Right renal cortex interstitium (tissue), 3 donors: ENCODE measurements at places on chromosomes 7 and 10. TPM values are rescaled to one million over a fixed set of nuclear protein-coding genes. Genes with fewer than 3 reads are reported as not detected.

ZMIZ2 gene
- 43.7 TPM for polyA plus RNA-seq

PCDH15 gene
- 7.8 TPM for polyA plus RNA-seq

AKR1C4 gene
- polyA plus RNA-seq: not detected

ARHGAP22 gene
- polyA plus RNA-seq: 1.1 TPM

HYAL4 gene
- 0.12 TPM for polyA plus RNA-seq

GRM8 gene
- 8.8 TPM for polyA plus RNA-seq

ATG9B gene
- 2.2 TPM for polyA plus RNA-seq

CFAP43 gene
- 14.8 TPM for polyA plus RNA-seq

IDI2 gene
- not detected for polyA plus RNA-seq

XRCC2 gene
- polyA plus RNA-seq: 6.3 TPM

C10orf62 gene
- polyA plus RNA-seq: 0.28 TPM

CACNA2D1 gene
- 24.8 TPM for polyA plus RNA-seq

ZNF804B gene
- 0.46 TPM for polyA plus RNA-seq

AKR1C8 gene
- 0.50 TPM for polyA plus RNA-seq

SDK1 gene
- polyA plus RNA-seq: 6.3 TPM

GPR37 gene
- polyA plus RNA-seq: 1.3 TPM

R3HCC1L gene
- polyA plus RNA-seq: 25.0 TPM

- DNase-seq: no peak
Measured at GRCh38 chr10:8063935-8064334, 9.4 kb downstream of the GATA3 start.

GRCh38 chr7:119684763-119685162, 588.2 kb upstream of the KCND2 start:
- DNase-seq: no peak

DNA sequence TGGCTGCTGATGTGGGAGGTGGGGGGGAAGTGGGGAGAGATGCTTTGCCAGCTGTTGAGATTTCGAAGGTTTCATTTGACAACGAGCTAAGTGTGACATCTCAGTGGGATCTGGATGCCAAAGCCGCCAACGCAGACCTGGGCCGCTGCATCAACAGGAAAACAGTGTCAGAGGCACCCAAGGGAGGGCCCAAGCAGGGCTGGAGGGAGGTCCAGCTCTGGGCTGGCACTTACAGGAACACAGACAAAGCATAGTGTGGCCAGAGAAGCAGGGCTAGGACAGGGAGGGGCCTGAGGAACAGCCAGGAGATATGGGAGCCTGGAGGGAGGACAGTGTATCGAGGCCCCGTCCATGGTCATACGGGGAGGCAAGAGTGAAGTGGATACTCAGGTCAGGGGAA, 73.1 kb downstream of the GTF2IRD1 start:
- no peak for DNase-seq

DNA sequence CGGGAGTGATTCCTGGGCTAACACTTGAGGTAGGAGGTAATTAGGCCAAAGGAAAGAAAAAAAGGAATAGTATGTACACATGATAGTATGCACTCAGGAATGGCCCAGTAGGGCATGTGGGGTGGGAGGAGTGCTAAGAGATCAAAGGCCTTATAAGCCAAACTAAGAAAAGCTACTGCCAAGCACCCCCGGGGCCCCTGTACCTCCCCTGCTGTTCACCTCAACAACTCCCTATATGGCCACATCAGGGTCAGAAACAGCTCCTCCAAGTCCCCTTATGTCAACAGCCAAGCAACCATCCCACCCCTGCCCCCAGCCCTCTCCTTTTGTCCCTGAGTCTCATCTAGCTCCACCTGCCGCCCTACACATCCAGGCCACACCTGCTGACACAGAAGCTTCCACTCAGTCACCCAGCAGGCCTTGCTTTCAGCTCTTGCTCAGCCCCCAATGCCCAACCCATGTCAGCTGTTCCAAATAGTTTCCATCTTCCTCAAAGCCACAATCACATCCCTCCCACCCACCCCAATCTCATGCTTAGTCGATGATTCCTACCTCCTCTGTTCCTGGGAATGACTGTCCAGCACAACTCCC, 80.2 kb downstream of the SORBS1 start:
- no peak for DNase-seq

- no peak for DNase-seq
Measured at GRCh38 chr10:31822150-31822549, 106.5 kb downstream of the ARHGAP12 start.

- no peak for DNase-seq
Measured at GRCh38 chr10:16952610-16953009, 135.4 kb upstream of the RSU1 start.

GRCh38 chr7:157587051-157587804, 250.4 kb downstream of the DNAJB6 start:
- no peak for DNase-seq

- DNase-seq: no peak
Measured at GRCh38 chr10:59361663-59362143, 646 bp downstream of the FAM13C start.

DNA sequence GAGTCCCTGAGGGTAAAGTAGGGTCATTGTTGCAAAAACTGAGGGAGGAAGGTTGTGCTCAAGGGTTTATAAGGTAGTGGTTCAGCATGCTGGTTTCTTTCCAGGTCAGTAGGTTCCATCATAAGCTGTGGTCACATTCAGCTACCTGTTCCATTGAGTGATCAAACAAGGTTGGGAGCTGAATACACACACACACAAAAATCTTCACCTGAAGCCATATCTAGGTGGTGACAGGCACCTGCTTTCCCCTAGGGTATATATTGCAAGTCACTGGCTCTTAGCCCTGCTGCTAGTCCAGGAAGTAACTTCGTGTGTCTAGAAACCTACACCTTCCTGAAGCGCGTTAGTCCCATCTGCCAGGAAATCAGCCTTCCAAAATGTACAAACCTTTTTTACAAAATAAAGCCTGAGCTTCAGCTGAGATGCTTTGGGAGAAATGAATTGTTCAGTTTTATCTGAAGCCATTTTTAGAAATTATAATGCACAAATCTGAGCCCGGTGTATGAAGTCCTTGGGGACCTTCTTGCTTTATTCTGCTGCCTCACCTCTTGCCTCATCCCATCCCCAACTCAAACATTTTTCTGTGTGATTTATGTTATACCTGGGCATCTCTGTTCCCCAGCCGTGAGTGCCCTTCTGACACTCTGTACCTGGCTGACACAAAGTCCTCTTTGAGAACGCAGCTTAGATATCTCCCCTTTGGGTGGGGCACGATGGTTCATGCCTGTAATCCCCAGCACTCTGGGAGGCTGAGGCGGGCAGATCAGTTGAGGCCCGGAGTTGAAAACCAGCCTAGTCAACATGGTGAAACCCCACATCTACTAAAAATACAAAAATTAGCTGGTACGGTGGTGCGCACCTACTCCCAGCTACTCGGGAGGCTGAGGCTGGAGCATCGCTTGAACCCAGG, 10.6 kb upstream of the LAMTOR4 start:
- DNase-seq: no peak

- DNase-seq: no peak
Measured at GRCh38 chr7:24946467-24946866, 33.5 kb downstream of the OSBPL3 start.

DNA sequence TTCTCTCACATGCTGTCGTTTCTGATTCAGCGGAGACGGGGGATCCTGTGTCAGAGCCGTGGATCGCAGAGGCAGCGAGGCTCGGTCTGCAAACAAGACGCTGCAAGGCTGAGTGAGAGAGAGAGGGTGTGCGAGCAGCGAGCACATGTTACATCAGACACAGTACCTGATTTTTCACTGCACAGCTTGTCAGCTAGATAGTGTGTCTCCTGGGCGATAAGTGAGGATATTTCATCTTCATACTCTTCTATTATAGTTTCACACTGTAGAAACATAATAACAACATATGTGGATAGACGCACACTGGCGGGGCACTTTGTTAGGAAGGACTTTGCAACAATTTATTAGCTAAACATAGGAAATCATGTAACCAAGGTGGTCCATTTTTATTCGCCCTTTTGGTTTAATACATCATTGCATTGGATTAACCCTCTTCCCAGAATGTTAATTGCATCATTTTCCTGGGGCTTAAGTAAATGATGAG, 39.5 kb downstream of the CNPY1 start:
- DNase-seq: no peak

- DNase-seq: no peak
Measured at GRCh38 chr10:26832960-26833359, 27.8 kb downstream of the ABI1 start.

GRCh38 chr10:133440633-133441285, 13.0 kb upstream of the SCART1 start:
- DNase-seq: no peak

DNA sequence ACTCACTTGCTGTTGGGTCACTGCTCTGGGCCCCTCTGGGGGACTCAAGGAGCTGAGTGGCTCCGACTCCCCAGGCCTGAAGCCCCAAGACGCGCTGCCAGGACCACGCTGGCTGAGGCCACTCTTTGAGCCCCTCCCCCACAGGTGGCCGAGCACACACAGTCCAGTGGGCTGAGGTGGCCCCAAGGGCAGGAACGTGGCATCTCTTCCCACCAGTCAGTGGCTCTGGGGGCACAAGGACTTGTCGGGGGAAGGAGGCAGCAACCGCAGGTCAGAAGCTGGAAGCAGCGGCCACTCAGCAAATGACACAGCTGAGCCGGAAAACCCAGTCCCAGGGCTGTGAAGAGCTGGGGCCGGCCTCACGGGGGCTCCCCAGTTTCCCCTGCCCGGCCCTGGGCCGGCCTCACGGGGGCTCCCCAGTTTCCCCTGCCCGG, 24.1 kb downstream of the GRIFIN start:
- no peak for DNase-seq

GRCh38 chr7:79462390-79462789, 8.9 kb upstream of the MAGI2 start:
- no peak for DNase-seq

DNA sequence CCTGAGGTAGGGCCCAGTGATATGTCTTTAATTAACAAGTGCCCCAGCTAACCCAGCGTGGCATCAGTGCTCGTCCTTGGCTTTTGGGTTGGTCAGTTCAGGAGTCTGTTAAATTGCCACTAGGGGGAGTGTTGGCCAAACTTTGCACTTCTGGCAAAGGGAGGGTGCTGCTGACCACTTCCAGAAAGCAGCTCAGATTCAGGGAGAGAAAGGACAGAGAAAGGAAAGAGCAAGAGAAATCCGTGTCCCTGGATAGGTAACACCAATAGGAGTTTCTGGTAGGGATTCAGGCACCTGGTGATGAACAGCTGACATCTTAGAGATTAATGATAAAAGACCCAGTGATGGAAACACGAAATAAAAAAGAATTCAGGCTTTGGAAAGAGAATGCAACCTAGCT, 243.1 kb upstream of the AOAH start:
- peak; percentile 48 for DNase-seq

DNA sequence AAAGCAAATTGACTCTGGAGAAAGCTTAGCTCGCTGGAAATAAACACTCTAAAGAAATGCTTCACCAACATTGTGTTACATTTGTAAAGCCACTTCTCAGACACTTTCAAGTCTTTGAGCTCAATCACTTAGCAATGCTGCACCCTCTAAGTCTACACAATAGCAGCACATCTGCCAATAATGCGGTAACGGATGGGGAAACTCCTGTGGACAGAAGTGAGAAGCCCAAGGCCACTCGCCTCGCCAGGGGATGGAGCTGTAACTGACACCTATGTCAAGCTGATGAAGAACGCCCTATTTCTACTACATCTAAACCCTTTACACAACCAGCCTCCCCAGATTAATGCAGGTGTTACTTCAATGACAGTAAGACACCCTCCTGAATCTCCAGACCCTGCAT, 167.7 kb downstream of the SFMBT2 start:
- DNase-seq: no peak

GRCh38 chr10:121662945-121663917, 65.0 kb upstream of the FGFR2 start:
- no peak for DNase-seq

GRCh38 chr7:109964780-109965179, 1126.1 kb upstream of the LRRN3 start:
- DNase-seq: no peak

DNA sequence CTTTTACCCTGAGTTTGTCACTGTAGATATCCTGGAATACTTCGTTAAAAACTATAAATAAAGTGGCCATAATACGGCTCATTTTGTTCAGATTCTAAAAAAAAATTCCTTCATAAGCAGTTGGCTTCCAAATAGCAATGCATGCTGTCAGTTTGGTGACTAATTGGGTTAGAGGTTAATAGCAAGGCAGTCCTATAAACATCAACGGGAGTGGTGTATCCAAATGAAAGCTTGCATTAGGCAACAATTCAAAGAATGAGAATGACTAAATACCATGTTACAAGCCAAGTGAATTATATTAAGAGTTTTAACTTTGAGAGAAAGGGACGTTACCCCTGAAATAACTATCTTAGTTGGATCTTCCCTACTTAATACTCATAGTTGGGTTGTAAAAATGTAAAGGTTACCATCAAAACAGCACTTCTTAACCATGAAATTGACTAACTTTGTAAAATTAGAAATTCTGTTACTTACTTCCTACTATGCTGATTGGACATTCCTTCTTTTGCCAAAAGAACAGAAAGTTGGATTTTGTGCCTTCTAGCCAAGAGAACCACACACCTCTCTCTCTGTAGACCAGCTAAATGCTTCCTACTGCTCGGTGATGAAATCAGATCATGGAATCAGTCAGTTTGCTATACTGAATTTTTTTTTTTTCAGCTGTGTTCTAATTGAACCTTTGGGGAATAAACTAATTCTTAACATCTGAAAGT, 98.0 kb downstream of the KAT6B start:
- DNase-seq: no peak

GRCh38 chr10:71285180-71285545, 33.9 kb upstream of the SLC29A3 start:
- DNase-seq: no peak

DNA sequence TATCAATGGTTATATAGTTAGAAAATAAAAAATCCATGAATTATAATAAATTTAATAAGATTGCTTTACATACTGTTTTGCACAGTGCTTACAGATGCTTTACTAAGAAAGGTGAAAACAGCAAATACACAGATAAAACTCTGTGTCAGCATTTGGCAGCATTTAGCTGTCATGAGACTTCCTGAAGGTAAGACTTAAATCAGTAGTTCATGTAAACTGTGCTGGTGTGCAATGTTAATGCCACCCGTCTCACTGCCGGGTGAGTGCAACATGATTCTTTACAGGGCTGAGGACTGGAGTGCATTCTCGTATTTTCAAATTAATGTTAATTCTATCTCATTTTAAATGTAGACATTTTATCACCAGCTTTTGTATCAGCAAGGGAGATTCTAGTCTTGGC, 326.2 kb upstream of the POT1 start:
- no peak for DNase-seq

GRCh38 chr10:73405556-73405955, 8.3 kb downstream of the ANXA7 start:
- DNase-seq: no peak

DNA sequence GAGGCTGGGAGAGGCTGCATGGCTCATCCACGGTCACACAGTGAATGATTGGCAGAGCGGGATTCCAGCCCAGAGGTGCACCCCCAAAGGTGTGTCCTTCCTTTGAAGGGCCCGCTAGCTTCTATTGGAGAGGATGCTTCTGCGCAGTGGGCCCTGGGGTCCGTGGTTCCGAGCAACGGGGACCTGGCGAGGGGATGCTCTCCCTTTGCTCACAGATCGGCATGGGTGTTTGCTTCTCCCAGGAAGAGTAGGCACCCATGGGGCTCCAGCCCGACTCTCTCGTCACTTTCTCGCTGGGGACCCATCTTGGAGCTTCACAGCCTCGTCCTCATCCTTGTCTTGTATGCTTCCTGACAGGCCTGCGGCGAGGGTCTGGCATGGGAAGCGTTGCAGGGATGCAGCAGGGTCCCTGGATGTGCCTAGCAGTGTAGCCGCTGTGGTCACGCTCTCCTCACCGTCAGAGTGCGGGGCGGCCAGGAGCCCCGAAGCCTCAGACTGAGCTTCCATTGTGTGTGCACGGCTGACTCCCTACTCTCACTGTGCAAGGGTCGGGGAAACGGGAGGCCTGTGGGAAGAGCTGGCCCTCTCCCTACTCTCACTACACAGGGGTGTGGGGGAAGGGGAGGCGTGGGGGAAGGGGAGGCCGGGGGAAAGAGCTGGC, 538.5 kb upstream of the FOXK1 start:
- no peak for DNase-seq
